Glutamatergic neuron (in vitro differentiated cells): ENCODE measurements at places on chromosomes 6 and 20. TPM values are rescaled to one million over a fixed set of nuclear protein-coding genes. Genes with fewer than 3 reads are reported as not detected.

- no peak for DNase-seq
These were observed 162.8 kb downstream of the GRM1 start for GRCh38 chr6:146191612-146192011.

- no peak for DNase-seq
These were observed 388.2 kb upstream of the CITED2 start for GRCh38 chr6:139762587-139763031.

DNA sequence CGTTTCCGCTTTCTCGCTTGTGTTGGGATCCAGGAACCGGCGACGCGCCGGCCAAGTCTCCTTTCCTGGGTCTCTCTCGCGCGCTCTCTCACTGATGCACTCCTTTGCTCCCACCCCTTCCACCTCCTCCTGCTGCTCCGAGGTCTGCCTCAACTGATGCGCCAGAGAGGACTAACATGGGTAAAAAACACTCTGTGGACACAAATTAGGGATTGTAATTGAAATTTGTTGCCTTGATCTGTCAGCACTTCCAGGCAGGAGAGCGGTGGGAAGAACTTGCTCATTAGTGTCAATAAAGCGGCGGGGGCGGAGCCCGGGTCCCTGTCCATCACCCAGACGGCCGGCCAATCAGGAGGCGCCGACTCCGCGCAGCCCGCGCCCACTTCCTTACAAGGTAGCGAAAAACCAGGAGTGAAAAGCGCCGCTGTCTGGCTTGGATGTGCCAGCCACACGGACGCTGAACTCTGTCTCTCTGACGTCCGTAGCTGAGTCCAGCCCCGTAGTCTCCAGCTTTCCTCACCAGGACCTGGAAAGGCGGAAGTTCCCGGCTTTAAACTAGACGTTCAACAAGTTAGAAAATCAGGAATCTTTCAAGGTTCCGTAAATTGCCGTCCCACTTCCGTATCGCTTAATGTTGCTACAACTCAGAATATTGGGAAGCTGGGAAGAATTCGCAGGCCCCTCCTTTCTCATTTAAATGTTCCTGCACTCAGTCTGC, at the start of gene TBX18:
TSS of gene TBX18 (minus strand) at position 267 of the 718 bp plus-strand sequence. CDS start 417 bp downstream, outside the sequence.
- peak; percentile 96 for DNase-seq

Gene SAMD3
- 1.6 TPM for total RNA-seq

Gene PSORS1C1
- not detected for total RNA-seq

Gene AGPAT1
- 136 TPM for total RNA-seq
